Right ventricle myocardium inferior (tissue), 1 donor: ENCODE measurements at places on chromosomes 7 and 10.

- no peak for DNase-seq
Measured at GRCh38 chr7:81447351-81447952, 322.4 kb downstream of the HGF start.

- peak; percentile 74 for DNase-seq
Measured at GRCh38 chr7:155002411-155003091, 373 bp downstream of the PAXIP1 start.

DNA sequence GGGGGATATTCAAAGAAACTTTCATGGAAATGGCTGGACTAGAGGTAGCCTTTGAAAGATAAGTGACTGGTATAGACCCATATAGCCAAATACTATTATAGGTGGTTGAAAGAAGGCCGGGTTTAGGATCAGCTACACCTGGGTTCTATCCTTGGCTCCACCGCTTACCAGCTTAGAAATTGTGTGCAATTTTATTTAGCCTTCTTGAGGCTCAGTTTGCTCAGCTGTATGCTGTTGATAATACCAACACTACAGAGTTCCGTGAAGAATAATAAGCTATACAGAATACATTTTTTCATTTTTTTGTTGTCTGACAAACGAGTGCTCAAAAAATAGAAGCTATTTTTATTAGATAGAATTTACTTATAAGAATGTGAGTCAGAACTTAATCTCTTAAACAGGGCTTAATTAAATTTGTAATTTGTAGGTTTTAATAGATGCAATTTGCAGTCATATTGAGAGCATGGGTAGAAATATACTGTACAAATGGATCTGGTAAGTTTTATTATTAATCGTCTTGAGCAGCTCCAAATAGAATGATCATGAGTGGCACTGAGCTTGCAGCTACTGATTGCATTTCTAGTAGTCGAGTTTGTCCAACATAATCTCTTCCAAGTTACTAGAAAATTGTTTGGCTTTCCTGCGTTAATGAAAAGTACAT, 164.3 kb upstream of the PHYHIPL start:
- DNase-seq: no peak

DNA sequence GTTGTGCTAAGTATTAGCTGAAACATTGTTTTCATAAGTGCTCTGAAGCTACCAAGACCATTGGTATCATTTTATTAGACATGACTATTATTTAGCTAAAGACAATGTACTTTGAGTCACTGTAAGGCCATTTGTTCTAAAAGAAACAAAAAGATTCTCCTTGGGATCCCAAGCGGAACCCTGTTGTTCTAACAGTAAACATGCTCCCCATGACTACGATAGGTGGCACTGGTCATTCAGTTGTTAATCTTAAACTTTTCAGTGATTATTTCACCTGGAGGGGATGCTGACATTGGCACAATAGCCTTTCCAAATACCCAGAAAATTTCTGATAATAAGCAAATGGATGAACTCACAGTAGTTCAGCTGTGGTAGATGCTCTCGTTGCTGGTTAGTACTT, 715.0 kb downstream of the AUTS2 start:
- no peak for DNase-seq

GRCh38 chr7:39353615-39354376, 212.4 kb upstream of the YAE1 start:
- no peak for DNase-seq

GRCh38 chr7:94368371-94368791, 26.3 kb upstream of the COL1A2 start:
- DNase-seq: no peak

DNA sequence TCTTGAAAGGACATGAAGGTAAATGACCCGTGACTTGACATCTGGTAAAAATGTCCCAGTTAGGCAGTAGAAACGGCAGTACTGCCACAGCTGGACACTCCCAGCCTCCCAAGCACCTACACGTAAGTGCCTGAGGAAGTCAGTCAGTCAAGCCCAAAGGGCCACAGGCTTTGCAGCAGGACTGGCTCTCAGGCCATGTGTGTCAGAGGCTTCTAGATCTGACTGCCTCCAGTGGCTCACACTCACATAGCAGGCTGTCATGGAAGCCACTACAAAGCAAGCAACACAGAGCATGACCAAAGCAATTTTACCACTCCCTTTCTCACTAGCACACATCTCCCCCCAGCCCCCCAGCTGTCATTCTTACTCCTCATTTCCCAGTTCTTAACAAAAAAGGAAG, 17.8 kb upstream of the CCNJ start:
- DNase-seq: no peak

- DNase-seq: no peak
Measured at GRCh38 chr10:34666008-34666704, 148.9 kb downstream of the PARD3 start.

DNA sequence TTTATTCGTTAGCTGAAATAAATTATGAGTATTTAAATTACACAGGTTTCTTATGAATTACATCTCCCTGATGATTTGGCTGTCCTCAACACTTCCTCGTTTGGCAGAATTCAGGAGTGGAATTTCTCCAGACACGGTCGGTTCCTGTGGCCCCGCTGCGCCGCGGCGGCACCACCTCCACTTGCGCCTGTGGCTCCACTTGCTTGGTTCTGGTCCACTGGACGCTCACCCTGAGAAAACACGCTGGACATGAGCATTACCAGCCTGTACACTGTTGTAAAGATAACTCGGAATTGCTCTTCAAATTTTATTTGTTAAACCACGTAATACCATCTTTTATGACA, 85.3 kb downstream of the ZNF33B start:
- peak; percentile 79 for DNase-seq

DNA sequence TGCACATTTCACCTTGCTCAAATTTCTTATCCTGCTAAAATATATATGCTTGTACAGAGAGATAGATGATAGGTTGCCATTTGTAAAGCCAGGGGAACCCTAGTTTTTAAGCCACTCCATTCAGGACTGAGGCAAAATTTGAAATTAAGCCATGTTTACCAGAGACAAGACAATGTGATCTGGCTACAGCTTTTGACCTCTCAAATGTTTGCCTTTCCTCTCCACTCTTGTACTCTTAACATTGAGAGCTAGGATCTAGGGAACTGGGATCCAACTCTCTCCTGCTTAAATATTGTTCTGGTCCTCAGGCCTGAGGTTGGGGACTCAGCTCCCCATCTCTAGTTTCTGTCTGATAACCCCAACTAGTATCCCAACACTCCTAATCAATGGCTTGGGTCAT, 15.9 kb downstream of the HYAL4 start:
- DNase-seq: no peak

DNA sequence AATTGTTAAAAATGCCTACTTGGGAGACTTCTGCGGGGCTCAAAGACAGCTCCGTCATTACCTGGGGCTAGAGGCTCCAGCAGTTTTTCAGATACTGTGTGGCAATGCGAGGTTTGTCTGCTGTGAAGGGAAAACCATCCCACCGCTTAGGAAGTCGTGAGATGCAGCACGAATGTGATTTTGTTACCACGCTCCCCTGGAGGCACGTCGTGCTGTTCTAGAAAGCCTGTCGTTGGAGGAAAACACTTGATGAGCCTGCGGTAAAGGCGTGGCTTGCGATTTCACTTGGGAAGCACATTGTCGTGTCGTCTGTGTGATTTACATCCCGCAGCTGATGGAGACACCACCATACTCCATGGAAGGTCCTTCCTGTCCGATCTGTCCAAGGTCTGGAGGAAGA, 39.3 kb downstream of the CAMK1D start:
- no peak for DNase-seq

DNA sequence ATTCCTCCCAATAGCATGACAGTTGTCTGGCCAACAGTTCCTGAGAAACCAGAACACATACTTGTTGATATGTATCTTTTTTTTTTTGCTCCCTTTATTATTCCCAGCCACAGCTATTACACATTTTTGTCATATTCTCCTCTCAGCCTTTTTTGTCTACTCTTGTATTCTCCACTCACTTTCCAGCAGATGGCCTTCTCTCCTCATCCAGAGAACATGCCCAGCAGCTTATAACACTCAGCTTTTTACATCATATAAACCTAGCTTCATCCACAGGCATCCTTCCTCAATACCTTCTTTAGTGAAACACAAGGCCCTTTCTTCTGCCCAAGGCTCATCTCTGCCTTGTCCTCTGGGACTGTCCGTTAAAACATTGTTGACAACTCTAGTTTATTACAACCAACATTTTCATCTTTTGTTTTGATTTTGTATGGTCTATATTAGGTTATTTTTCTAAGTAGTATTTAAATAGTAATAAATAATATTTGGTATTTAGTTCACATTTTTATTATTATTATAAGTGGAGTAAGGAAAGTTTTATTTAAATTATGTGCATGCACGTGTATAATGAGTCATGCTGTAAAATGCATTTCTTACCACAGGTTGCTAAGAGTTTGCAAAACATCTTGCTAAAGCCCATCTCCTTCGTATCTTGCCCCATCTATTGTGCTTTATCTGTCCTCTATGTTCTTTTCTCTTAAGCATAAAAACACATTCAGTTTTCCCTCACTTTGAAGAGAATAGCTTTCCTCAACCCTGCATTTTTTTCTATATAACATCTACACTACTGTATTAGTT, 101.5 kb downstream of the ORC5 start:
- no peak for DNase-seq

DNA sequence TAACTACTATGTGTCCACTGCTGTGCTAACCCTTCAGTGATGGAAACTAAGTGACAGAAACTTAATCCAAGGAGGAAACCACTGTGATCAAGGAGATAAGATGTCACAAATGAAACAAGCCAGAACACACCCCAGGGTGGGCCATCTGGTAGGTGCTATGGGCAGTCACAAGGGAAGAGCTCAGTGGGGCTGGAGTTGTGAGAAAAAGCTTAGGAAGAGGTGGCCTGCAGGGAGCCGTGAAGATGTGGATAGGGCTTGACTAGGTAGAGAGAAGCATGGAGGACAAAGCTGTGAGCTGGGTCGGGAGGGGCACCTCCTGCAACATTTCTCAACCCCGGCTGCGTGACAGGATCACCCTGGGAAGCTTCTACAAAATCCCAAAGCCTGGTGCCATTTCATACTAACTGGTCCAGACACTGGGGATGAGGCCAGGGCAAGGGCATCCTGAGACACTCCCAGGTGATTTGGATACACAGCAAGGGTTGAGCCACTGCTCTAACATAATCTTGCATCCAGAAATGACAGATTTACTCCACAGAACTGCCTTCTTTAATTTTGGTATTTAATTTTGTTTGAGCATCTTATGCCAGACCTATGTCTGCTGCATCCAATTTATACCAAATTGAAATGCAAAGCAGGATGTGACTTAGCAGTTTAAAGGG, 69.3 kb downstream of the OSBPL3 start:
- no peak for DNase-seq

- DNase-seq: no peak
Measured at GRCh38 chr7:133040674-133041073, 41.2 kb downstream of the CHCHD3 start.

DNA sequence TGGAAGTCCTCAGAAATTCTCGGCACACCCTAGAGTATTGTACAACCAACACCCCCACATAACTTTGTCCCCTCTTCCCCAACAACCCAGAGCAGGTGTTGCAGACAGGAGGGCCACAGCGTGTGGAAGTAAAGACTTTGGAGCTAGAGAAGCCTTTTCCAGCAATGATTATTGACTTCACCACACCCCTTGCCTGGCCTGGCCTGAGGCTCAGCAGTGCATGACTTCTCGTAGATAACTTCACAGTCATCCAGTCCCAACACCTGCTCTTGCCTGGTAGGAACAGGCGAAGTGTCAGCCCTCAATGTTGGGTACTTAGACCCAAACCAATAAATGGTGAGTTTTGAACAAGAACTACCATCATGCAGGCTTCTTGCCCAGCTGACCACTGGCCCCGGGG, 36.7 kb downstream of the GOT1 start:
- DNase-seq: no peak

DNA sequence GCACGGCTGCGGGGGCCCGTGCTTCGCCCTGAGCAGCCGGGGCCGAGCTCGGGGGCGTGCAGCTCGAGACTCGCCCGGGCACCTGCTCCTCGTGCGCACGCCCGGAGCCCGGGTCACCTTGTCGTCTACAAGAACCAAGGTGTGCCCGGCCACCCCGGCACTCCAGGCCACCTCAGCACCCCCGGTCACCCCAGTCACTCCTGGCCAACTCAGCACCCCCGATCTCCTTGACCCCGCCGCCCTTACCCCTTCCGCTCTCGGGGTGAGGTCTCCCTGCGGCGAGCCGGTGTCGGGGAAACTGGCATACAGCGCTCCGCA, 268 bp upstream of the IGFBP3 start:
- DNase-seq: no peak

GRCh38 chr7:90706072-90706716, 110.1 kb downstream of the CDK14 start:
- no peak for DNase-seq
